A549 treated with DMSO at 1 μM for 4 hours (cell line): ENCODE measurements at places on chromosomes 11 and 22. TPM values are rescaled to one million over a fixed set of nuclear protein-coding genes. Genes with fewer than 3 reads are reported as not detected.

The KCNC1 gene
- 0.06 to 0.11 TPM (median 0.07 TPM) in 5 replicates for total RNA-seq

The CALCA gene
- 0.08 to 0.12 TPM in 2 of 5 replicates, not detected in the others for total RNA-seq

The TYMP gene
- total RNA-seq = 9.5 to 19.2 TPM (median 17.9 TPM) in 5 replicates

The MLC1 gene
- 0.03 to 0.09 TPM (median 0.04 TPM) in 3 of 5 replicates, not detected in the others for total RNA-seq

The CARD18 gene
- total RNA-seq = not detected in 5 replicates

The CASP12 gene
- not detected in 5 replicates for total RNA-seq

The RIC3 gene
- 1.4 to 2.2 TPM (median 2.1 TPM) in 5 replicates for total RNA-seq

The METTL15 gene
- 6.6 to 9.5 TPM (median 8.3 TPM) in 5 replicates for total RNA-seq

The VPS51 gene
- 51.6 to 68.1 TPM (median 56.0 TPM) in 5 replicates for total RNA-seq

The CCDC188 gene
- total RNA-seq = not detected in 5 replicates

The PPME1 gene
- 46.7 to 60.4 TPM (median 56.5 TPM) in 5 replicates for total RNA-seq

The ZP1 gene
- 0.09 to 0.58 TPM (median 0.16 TPM) in 5 replicates for total RNA-seq

The TMEM191C gene
- 0.79 to 1.3 TPM (median 1.0 TPM) in 5 replicates for total RNA-seq

The HTR3A gene
- total RNA-seq = not detected in 5 replicates

The TCN2 gene
- 4.0 to 5.2 TPM (median 4.9 TPM) in 5 replicates for total RNA-seq

The CCDC73 gene
- total RNA-seq = 0.02 to 0.06 TPM (median 0.05 TPM) in 4 of 5 replicates, not detected in the other

The OR6A2 gene
- total RNA-seq = not detected in 5 replicates

The TBX10 gene
- not detected in 5 replicates for total RNA-seq

The LRP4 gene
- total RNA-seq = 8.2 to 8.8 TPM (median 8.3 TPM) in 5 replicates

The BTBD10 gene
- total RNA-seq = 43.5 to 57.4 TPM (median 49.6 TPM) in 5 replicates
